ENCODE measurements at places on chromosomes 7 and 10. TPM values are rescaled to one million over a fixed set of nuclear protein-coding genes. Genes with fewer than 3 reads are reported as not detected.

DNA sequence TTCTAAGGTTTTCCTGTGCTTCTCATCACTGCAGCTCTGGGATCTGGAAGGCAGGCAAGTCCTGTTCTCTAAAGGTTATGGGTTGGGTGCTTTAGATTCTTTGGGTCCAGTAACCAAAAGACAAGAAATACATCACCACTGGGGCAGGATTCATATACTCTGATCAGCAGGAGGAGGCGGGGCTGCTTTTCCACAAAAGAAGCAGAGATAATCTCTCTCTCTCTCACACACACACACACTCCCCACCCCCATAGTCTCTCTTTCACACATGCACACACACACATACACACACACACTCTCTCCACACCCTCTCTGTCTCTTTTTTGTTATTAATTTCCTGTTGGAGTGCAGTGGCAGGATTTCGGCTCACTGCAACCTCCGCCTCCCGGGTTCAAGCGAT, 13.0 kb upstream of the ACBD5 start:
- DNase-seq, result no peak

DNA sequence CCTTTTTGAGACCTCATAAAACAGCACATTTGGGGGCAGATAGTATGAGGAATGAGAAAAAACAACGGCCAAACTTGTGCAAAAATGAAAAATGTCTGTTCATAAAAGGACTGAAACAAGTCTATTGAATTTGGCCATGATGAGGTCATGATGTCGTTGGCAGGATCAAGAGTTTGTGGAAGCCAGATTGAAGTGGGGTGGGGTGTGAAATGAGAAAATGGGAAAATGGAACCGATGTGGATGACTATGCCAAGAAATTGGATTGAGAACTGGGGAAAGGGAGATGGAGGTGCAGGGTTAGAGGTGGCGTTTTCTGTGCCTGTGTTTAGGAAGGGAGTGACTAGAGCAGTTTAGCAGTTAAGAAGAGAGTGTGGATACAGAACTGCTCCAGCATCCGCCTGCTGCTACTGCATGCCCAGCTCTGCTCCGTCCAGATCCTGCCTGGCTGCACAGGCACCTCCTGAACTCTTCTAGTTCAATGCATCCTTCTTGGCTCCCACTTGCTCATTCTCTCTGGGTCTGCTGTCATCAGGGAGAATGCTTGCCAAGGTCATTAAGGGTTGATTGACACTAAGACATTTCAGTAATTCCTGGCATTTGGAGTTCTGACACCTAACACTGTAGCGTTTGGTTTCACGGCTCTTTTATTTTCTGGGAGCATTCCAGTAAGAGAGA, 111.9 kb downstream of the GALNT17 start:
- no peak for DNase-seq

- peak; percentile 98 for DNase-seq
Observed at GRCh38 chr7:115087437-115087836, 165.5 kb downstream of the MDFIC start.

GRCh38 chr10:84293574-84294016, 34.8 kb upstream of the CCSER2 start:
- DNase-seq, result no peak

CDH23 gene
- 0.25 TPM for total RNA-seq

STAG3 gene
- 0.90 TPM for total RNA-seq
